ENCODE measurements at places on chromosomes 3 and 15. TPM values are rescaled to one million over a fixed set of nuclear protein-coding genes. Genes with fewer than 3 reads are reported as not detected.
A peak's percentile ranks its signal among the peaks of the same experiment; 100 is the strongest.

DNA sequence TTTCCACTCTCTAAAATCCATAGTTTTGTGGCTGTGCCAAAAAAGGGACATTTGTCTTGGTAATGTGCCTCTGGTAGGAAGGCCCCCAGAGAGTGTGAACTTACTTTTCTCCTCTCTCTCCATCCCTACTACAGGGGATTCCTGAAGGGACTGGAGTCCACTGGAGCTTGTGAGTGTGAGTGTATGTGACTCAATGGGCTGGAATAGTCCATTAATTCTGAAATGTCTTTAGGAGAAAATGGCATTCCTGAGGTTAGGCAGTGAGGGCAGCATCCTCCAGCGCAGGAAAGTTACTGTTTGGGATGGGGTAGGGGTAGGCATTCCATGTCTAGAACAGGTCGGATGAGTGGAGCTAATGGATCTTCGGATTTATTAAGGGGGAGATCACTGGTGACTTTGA lies 59.8 kb upstream of the CACNA2D3 start:
- no peaks in the 10 kb centered on the region for H3K27me3 ChIP-seq
- no peaks in the 10 kb centered on the region for H3K4me1 ChIP-seq
- H3K4me3 ChIP-seq = no peak overlapping the region

- no peak overlapping the region for H3K27ac ChIP-seq
- no peak overlapping the region for H3K4me3 ChIP-seq
- no peak for DNase-seq
- no peaks in the 10 kb centered on the region for H3K27me3 ChIP-seq
- H3K36me3 ChIP-seq = no peaks in the 10 kb centered on the region
Observed at GRCh38 chr3:80099559-80100066, 331.8 kb upstream of the ROBO1 start.

DNA sequence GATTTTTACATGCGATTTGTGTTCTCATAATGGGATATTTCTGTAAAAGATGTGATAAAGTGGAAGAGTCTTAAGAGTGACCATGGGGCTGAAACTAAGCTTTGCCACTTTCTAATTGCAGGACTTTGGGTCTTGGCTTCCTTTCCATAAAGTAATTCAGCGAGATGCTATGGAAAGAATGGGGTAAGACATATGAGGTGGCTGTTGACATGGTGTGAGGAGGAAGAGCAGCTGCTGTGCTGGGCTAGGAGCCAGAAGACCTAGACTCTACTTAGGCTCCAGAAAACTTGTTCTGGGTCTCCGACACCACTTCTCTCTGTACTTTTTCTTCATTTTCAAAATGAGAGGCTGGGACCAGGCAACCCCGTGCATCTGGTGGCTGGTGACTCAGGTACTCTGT lies 654.5 kb upstream of the CFAP20DC start:
- no peaks in the 10 kb centered on the region for H3K4me1 ChIP-seq
- peaks cover 2% of the 10 kb centered on the region for H3K27me3 ChIP-seq

GRCh38 chr3:189531271-189531670 lies 99.9 kb upstream of the TP63 start:
- no peak for DNase-seq
- no peaks in the 10 kb centered on the region for H3K27me3 ChIP-seq
- H3K36me3 ChIP-seq = no peaks in the 10 kb centered on the region
- no peak overlapping the region for H3K27ac ChIP-seq

- H3K27ac ChIP-seq = no peak overlapping the region
- no peak overlapping the region for H3K4me3 ChIP-seq
- H3K27me3 ChIP-seq = peaks cover 54% of the 10 kb centered on the region
- no peaks in the 10 kb centered on the region for H3K4me1 ChIP-seq
- DNase-seq = no peak
Observed at GRCh38 chr3:14689247-14689980, 14.5 kb downstream of the C3orf20 start.

- no peaks in the 10 kb centered on the region for H3K36me3 ChIP-seq
- H3K27ac ChIP-seq = no peak overlapping the region
- H3K4me1 ChIP-seq = peaks cover 11% of the 10 kb centered on the region
- no peak for DNase-seq
Observed at GRCh38 chr15:52808441-52808840, 18.3 kb upstream of the ONECUT1 start.

GRCh38 chr3:175346573-175347356 lies 487.6 kb downstream of the NAALADL2 start:
- H3K4me3 ChIP-seq = no peak overlapping the region
- no peak for DNase-seq
- H3K36me3 ChIP-seq = no peaks in the 10 kb centered on the region
- H3K4me1 ChIP-seq = no peaks in the 10 kb centered on the region
- H3K27ac ChIP-seq = no peak overlapping the region
- no peaks in the 10 kb centered on the region for H3K27me3 ChIP-seq

DNA sequence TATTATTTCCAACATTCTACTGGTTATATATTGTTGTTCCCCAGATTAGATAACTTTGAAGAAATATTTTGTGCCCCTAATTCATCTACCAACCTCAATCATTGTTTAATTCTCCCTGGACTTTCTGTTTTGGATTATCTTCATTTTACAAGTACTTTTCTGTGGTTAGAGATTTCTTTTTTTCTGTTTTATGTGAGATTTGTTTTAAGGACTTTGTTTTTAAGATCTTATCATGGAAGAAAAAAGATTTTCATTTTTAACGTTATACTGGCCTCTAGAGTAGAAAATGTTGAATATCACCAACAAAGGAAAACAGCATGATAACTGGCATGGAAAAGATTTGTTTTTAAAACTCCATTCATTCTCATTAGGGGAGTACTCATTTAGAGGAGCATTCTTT lies 210.9 kb upstream of the KCNMB2 start:
- no peaks in the 10 kb centered on the region for H3K4me1 ChIP-seq
- no peaks in the 10 kb centered on the region for H3K27me3 ChIP-seq
- no peak for DNase-seq
- H3K27ac ChIP-seq = no peak overlapping the region
- H3K36me3 ChIP-seq = no peaks in the 10 kb centered on the region

- H3K27me3 ChIP-seq = no peaks in the 10 kb centered on the region
- peak within 1 kb of the TSS; percentile 93 for H3K27ac ChIP-seq
- DNase-seq = peak; percentile 63
- peaks cover 84% of the 10 kb centered on the region for H3K4me1 ChIP-seq
- H3K4me3 ChIP-seq = peak within 1 kb of the TSS; percentile 86
- H3K36me3 ChIP-seq = peaks cover 60% of the 10 kb centered on the region
Observed at GRCh38 chr3:52245322-52246263, at the start of gene PPM1M. PPM1M (plus strand) TSS chr3:52245759; CDS start chr3:52245825, 66 bp downstream.

- H3K4me1 ChIP-seq = peaks cover 79% of the 10 kb centered on the region
- peak overlapping the region; percentile 77 for H3K4me3 ChIP-seq
- H3K27ac ChIP-seq = peak overlapping the region; percentile 91
- H3K36me3 ChIP-seq = peaks cover 51% of the 10 kb centered on the region
- no peaks in the 10 kb centered on the region for H3K27me3 ChIP-seq
Observed at GRCh38 chr3:52243791-52244628, 1.5 kb upstream of the PPM1M start.

- H3K4me1 ChIP-seq = peaks cover 30% of the 10 kb centered on the region
- DNase-seq = no peak
- no peak overlapping the region for H3K4me3 ChIP-seq
- H3K27ac ChIP-seq = no peak overlapping the region
- H3K36me3 ChIP-seq = peaks cover 57% of the 10 kb centered on the region
Observed at GRCh38 chr3:134496471-134497071, 10.7 kb downstream of the CEP63 start.

DNA sequence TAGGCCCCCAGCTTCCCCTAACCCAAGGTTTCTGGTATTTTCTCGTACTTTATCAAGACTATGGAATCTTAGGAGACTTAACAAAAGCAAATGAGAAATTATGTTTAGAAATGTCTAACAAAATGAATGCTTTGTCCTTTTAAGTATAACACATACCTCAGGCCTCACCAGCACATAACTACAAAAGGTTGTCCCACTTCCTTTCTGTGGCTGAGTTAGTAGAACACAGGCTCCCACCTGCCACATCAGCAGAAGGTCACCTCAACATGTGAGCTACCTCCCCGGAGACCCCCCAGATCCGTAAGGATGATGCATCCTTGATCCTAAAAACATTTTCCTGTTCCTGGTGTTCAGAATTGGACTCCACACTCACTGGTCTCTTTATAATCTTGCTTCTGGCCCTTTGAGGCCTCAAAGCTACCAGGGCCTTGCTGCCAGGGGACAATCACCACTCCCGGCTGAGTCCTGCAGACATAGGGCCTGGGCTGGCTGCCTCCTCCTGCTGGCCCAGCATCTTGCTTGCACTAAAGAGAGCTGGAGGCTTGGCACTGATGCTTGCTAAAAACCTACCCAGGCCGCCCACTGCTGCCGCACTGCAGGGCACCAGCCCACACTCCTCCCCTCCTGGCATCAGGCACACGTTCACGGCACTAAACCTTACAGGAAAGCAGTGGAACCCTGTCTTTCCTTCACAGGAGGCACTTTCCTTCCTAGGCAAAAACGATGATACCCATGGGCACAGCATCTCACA lies 2.9 kb downstream of the CCRL2 start:
- no peak for DNase-seq
- no peak overlapping the region for H3K4me3 ChIP-seq
- H3K36me3 ChIP-seq = peaks cover 12% of the 10 kb centered on the region
- H3K27me3 ChIP-seq = no peaks in the 10 kb centered on the region
- no peak overlapping the region for H3K27ac ChIP-seq

- peaks cover 19% of the 10 kb centered on the region for H3K36me3 ChIP-seq
- no peak overlapping the region for H3K4me3 ChIP-seq
- DNase-seq = no peak
- peaks cover 2% of the 10 kb centered on the region for H3K4me1 ChIP-seq
- no peaks in the 10 kb centered on the region for H3K27me3 ChIP-seq
Observed at GRCh38 chr15:28190391-28191174, 91.5 kb upstream of the OCA2 start.

- no peak for DNase-seq
- H3K27me3 ChIP-seq = no peaks in the 10 kb centered on the region
- no peak overlapping the region for H3K27ac ChIP-seq
- H3K4me1 ChIP-seq = peaks cover 22% of the 10 kb centered on the region
- peaks cover 61% of the 10 kb centered on the region for H3K36me3 ChIP-seq
- no peak overlapping the region for H3K4me3 ChIP-seq
Observed at GRCh38 chr3:37323494-37323893, 149.1 kb upstream of the LRRFIP2 start.

DNA sequence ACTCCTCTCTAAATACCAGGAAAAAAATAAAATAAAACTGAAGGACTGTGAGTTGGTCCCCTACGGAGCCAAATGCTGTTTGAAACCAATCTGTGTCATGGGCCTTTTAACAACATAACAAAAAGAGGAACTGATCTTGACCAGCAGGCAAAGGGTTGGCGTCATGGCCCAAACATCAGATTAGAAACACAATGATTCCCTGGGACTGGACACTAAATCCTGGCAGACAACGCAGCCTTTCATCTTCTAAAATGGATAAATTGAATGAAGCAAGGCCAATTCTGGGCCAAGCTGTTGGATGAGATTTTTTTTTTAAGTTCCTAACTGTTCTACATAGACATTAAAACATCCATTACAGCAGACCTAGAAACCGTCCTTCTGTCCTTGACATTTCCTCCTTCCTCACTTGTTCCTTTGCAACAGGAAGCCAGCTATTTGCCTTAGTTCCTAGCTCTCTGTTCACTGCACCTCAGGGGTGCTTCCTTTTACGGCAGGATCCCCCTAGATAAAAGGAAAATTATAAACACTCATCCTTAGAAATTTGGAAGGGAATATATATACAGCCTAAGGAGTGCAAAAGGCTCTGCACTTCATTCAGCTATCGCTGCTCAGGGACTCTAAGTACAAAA lies 21.6 kb upstream of the TAFA4 start:
- peaks cover 37% of the 10 kb centered on the region for H3K27me3 ChIP-seq
- H3K36me3 ChIP-seq = no peaks in the 10 kb centered on the region

DNA sequence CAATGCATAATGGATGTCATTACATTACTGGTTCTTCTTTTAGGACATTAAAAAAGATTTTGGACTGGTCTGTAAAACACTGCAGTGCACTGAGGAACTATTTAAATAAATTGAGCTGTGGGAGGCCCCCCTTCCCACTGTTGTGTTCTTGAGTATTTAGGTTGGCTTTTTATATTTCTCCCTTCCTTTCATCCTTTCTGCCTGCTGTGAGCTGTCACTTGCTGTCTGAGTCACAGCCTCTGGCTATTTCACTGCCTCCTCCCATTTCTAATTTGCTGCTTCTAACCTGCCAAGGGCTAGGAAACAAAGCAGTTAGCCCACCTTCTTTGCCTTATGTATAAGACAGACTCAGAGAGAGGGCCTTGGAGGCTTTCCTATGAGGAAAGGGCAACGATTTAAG lies 89.0 kb upstream of the FNDC3B start:
- peaks cover 10% of the 10 kb centered on the region for H3K27me3 ChIP-seq
- no peak overlapping the region for H3K4me3 ChIP-seq

DNA sequence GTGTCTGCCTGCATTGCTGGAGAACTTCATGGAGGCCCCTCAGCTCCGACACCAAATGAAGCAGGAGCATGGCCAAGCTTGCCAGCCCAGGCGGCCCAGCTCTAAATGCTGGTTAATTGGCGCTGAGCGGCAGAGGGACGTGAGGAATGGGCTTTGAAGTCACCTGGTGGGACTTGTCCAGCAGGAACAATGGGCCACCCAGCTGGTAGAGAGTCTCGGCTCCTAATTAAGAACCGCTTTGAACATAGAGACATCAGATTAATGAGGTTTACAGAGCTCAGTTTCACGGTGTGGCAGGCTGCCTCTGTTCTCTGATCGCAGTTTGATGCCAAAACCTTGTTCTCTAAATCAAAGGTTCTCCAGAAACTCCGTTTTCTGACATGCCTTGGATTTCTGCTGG lies 77.5 kb upstream of the LINGO1 start:
- no peak overlapping the region for H3K27ac ChIP-seq
- no peak for DNase-seq
- no peaks in the 10 kb centered on the region for H3K4me1 ChIP-seq
- H3K4me3 ChIP-seq = no peak overlapping the region

The ATG3 gene
- total RNA-seq = 65.2 TPM

The RGMA gene
- 0.25 TPM for total RNA-seq

The ROPN1 gene
- not detected for total RNA-seq

The CLDN1 gene
- total RNA-seq = not detected
